Activated CD4-positive, CD25-positive, alpha-beta regulatory T cell (primary cell): ENCODE measurements at places on chromosomes 2 and 18.

DNA sequence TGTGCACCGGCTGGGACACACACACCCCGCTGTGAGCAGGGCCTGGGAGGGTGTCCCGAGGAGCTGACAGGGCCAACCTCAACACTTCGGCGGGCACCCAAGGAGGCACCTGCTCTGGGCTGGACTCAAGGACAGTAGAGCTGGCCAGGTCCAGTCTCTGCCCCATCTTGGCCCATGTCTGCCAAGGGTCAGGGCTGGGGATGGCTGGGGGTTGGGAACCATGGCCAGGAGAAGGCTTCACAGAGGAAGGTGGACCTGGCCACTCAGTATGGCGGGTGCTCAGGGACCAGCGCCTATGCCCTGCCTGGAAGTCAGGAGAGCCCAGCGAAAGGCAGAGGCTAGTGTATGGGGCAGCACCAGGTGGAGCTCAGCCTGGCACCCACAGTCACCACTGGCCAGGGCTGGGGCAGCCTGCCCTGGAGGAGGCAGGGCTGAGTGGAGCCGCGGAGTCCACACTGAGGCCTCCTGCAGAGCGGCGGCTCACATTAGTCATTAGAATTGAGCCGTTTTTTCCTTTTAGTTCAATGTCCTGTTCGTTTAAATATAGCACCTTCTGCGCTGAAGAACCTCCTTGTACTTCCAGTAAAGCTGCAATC is 4.2 kb downstream of the ERFE start:
- DNase-seq, result no peak

GRCh38 chr2:102880731-102881130 is 118.9 kb downstream of the TMEM182 start:
- DNase-seq, result no peak

DNA sequence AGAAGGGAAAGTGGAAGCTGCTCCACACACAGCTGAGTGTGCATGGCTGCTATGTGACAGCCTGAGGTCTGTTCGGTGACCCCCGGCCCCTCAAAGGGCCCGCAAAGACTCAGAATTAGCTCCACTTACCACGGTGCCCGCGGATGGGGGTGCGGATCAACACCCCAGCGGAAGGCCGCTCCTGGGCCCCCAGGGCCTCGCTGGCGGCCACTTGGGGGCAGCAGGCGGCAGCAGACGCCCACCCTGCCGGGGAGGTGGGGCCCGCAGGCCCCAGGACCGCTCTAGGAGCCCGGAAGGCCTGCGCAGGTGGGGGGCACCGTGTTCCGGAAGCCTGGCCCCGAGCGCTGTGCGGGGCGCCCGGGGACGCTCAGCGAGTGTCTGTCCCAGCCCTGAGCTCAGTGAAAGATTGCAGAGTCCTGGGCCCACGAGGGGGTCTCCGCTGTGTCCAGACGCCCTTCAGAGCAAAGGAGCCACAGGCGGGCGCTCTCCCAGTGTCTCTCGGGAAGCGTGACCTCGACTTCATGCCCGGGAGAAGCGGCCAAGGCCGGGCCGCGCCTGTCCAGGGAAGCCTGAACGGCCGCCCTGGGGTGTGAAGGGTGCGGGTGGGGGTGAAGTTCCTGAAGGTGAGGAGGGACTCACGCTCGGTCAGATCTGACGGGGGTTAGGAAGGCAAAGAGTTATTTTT is 118.7 kb downstream of the VAPA start:
- no peak for DNase-seq

DNA sequence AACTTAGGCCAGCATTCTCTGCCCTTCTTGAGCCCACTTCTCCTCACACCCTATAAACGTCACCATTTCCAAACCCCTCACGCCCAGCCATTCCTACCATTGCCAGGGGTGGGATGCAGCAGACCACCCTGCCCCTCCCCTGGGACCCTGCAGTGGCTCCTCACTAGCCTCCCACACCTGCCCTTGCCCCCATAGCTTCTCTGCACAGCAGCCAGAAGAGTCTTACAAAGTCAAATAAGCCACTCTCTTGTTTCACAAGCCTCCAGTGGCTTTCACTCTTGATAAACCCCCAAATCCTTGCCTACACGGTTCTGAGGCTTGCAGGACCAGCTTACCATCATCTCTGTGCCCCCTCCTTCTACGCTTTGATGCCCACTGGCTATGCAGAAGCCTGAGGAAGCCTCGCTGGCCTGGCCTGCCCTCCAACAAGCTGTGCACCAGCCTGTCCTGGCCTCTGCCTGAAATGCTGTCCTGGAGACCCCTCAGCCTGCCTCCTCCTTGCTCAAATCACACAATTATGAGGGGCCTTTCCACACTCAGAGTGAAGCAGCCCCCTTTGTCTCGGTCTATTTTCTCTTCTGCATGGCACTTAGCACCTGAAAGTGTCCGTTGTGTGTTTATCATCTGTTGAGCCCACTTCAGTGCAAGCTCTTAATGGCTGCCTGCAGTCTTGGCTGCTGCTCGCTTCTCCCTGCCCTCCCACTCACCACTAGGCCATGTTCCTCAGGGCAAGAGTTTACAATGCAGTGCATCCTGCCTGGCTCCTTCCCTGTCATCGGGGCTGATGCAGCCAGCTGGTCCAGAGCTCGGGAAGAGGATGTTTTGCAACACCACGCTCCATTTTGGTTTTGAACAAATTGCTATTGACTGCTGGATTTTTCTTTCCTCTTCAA is 82.6 kb upstream of the RGPD5 start:
- no peak for DNase-seq

DNA sequence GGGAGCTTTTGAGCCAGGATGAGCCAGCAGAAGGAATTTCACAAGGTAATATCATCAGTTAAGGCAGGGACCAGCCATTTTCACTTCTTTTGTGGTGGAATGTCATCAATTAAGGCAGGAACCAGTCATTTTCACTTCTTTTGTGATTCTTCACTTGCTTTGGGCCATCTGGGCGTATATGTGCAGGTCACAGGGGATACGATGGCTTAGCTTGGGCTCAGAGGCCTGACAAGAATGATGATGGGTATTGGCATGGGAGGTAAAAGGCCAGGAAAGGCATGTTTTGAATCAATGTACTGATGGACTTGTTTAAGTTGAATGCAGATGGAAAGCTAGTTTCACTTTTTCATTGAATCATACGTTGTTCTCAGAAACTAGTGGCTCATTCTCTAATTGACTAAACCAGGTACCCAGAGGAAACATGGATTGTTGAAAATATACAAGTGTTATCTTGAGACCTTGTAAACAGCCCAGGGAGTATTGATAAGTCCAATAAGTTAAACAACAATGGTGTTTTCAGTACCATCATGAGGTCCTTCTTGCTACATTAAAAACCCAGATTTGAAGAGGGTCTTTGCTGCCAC is 1672.5 kb upstream of the DDX18 start:
- no peak for DNase-seq

- DNase-seq, result no peak
Measured at GRCh38 chr2:160301420-160301819, 101.3 kb upstream of the ITGB6 start.

- no peak for DNase-seq
Measured at GRCh38 chr2:10877651-10878111, 34.1 kb upstream of the KCNF1 start.

DNA sequence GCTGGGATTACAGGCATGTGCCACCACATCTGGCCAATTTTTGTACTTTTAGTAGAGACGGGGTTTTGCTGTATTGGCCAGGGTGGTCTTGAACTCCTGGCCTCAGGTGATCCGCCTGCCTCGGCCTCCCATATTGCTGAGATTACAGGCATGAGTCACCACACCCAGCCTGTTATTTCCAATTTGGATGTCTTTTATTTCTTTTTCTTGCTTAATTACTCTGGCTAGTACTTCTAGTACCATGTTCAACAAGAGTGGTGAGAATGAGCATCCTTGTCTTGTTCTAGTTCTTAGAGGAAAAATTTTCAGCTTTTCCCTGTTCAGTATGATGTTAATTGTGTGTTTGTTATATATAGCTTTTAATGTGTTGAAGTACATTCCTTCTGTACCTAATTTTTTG is 23.4 kb downstream of the CCDC138 start:
- no peak for DNase-seq

GRCh38 chr2:42969231-42970150 is 177.1 kb upstream of the HAAO start:
- no peak for DNase-seq

GRCh38 chr2:178256382-178257042 is 62.2 kb downstream of the OSBPL6 start:
- no peak for DNase-seq

DNA sequence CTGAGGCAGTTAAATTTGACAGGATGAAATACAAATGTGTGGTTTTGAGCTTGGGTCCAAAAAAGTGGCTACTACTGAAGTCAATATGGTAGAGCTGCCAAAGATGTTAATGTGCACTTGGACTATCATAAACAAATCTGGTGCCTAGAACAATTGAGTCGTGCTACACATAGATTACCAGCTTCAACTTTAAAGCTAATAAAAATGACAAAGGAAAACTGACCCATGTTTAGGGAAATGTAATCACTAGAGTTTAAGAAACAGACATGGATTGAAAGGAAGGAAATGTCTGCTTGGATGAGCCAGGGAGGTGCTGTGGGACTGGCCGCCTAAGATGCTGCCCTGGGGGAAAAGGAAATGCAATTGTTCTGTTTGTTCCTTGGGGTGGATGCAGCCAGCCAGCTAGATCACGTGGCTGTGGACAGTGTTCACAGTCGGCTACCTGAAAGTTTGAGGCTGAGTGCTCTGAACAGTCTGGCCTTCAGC is 36.6 kb downstream of the CYB5A start:
- DNase-seq, result no peak

- DNase-seq, result no peak
Measured at GRCh38 chr2:170819680-170820664, 3.3 kb downstream of the GAD1 start.

- DNase-seq, result peak; percentile 34
Measured at GRCh38 chr2:203811491-203812221, 55.9 kb upstream of the CTLA4 start.

- DNase-seq, result no peak
Measured at GRCh38 chr2:136510244-136510643, 255.1 kb upstream of the THSD7B start.

DNA sequence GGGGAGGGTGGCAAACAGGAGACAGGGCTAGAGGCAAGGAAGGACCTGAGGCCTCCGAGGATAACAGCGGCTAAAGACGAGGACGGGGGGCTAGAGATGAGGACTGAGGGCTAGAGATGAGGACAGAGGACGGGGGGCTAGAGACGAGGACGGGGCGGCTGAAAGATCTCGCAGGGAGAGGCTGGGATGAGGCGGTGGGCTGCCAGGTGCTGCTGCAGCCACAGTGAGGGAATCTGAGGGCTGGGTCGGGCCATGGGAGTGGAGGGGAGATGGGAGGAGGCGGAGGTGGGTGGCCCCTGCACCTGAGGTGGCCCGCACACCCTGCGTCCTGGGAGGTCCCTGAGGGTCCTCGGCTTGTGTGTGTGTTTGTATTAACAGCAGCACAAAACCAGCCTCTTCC is 350.2 kb upstream of the SALL3 start:
- no peak for DNase-seq

- DNase-seq, result no peak
Measured at GRCh38 chr2:236657215-236657614, 87.6 kb downstream of the ACKR3 start.

GRCh38 chr2:234905547-234906265 is 46.1 kb upstream of the SH3BP4 start:
- DNase-seq, result no peak

DNA sequence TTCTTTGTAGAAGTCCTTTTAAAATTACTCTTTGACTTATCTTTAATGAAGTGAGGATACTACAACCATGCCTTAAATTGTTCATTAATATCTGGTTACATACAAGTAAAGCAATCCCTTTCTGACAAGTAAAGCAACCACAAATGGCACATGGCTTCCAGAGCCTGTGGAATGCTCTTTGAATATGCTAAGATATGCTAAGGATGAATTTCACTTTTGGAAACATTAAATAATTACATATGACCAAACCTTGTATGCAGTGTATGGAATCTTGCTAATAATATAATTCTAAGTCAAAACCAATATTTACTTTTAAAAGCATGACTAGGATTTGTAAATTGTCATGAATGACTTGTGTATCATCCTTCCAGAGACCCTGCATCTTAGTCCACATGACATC is 1711.2 kb upstream of the CELF4 start:
- no peak for DNase-seq
